Activated CD4-positive, alpha-beta T cell treated with anti-CD3 and anti-CD28 coated beads, Interleukin-2, amount 10 ng/mL, durations not matched to agents 24 days and 14 days (primary cell): ENCODE measurements at places on chromosomes 13 and 19. TPM values are rescaled to one million over a fixed set of nuclear protein-coding genes. Genes with fewer than 3 reads are reported as not detected.

The MIDN gene
- 72.3 and 82.4 TPM in 2 replicates for total RNA-seq

The CGB2 gene
- total RNA-seq: not detected in 2 replicates

The MPHOSPH8 gene
- 40.3 and 41.1 TPM in 2 replicates for total RNA-seq

The ZNF175 gene
- 8.5 and 10.2 TPM in 2 replicates for total RNA-seq

The LAIR1 gene
- total RNA-seq: 5.9 and 7.7 TPM in 2 replicates

The PSG2 gene
- not detected in 2 replicates for total RNA-seq

The TMEM86B gene
- 6.8 and 7.7 TPM in 2 replicates for total RNA-seq

The BRSK1 gene
- 5.9 and 7.9 TPM in 2 replicates for total RNA-seq

DNA sequence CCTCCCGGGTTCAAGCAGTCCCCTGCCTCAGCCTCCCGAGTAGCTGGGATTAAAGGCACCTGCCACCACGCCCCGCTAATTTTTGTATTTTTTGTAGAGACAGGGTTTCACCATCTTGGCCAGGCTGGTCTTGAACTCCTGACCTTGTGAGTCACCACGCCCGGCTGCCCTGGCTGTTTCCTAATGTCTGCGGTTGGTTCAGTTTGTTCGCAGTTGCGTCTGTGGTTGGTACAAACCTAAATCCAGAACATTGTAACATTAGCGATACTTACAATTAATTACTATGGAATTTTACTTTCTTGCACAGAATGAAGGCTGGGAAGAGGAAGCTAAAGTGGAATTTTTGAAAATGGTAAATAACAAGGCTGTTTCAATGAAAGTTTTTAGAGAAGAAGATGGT lies 38.1 kb downstream of the RNF17 start:
- H3K4me3 ChIP-seq: no peak overlapping the region
- DNase-seq: no peak
- no peaks in the 10 kb centered on the region for H3K4me1 ChIP-seq

- no peaks in the 10 kb centered on the region for H3K27me3 ChIP-seq
- H3K27ac ChIP-seq: peak overlapping the region; percentile 93
- peak overlapping the region; percentile 84 for H3K4me3 ChIP-seq
- DNase-seq: no peak
- H3K4me1 ChIP-seq: peaks cover 52% of the 10 kb centered on the region
Observed at GRCh38 chr13:114063545-114064449, 68.6 kb downstream of the RASA3 start.

DNA sequence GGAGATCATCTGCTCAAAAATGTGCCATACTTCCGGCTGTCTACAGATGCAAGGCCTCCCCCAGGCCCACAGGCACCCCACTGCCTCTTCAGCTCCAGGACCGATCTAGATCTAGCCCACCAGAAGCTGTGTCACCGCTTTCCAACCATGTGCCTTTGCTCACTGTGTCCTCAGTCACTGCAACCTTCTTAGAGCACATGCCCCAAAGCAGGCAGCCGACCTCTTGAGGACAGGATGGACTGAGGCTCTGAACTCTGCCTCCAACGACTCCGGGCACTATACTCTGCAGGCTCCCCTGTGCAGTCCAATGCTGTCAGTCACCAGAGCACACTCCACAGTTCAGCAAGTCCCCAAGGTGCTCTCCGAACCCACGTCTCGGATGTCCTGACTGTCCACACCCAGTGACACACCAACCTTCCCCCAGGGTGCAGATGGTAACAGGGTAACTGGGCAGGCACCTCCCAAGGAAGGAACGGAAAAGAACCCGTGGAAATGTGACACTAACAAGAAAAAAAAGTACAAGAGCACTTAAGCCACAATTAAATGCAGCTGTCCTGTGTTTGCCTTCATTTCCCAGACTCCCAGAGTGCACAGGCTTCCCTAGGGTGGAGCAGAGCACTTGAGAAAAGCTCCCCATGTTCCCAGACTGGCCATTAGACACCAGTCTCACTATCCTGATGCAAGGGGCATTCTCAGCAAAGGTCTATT lies 4.8 kb downstream of the STK24 start:
- peak; percentile 75 for DNase-seq
- H3K4me3 ChIP-seq: peak overlapping the region; percentile 80
- H3K27ac ChIP-seq: peak overlapping the region; percentile 90
- H3K4me1 ChIP-seq: peaks cover 76% of the 10 kb centered on the region
- no peaks in the 10 kb centered on the region for H3K27me3 ChIP-seq
- peaks cover 40% of the 10 kb centered on the region for H3K36me3 ChIP-seq

- H3K4me3 ChIP-seq: no peak within 1 kb of the TSS
- H3K36me3 ChIP-seq: no peaks in the 10 kb centered on the region
- no peak within 1 kb of the TSS for H3K27ac ChIP-seq
- peaks cover 21% of the 10 kb centered on the region for H3K27me3 ChIP-seq
- no peaks in the 10 kb centered on the region for H3K4me1 ChIP-seq
Observed at GRCh38 chr19:50854636-50855410, at the start of gene KLK3. TSS of gene KLK3 (plus strand) at chr19:50854915. CDS start at chr19:50854956, 41 bp downstream.

DNA sequence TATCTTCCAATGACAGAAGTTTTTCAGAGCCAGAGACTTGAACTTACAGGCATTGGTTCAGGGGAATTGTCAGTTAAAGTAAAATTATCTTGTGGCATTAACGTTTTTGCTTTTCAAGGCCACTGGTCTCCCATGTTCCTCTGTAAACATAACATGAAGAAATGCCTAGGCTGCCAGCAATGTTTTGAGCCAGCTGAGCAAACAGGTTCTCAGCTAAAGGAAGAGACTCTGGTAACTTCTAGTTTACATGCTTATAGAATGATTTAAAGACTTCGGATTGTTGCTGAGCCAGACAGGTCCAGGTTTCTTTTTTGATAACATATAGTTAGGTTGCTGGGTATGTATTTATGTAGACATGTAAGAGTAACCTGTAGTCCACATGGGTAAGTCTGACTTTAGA lies 35.7 kb downstream of the ZNF493 start:
- no peak for DNase-seq
- H3K27ac ChIP-seq: no peak overlapping the region
- H3K4me1 ChIP-seq: no peaks in the 10 kb centered on the region
- no peaks in the 10 kb centered on the region for H3K27me3 ChIP-seq
- H3K4me3 ChIP-seq: no peak overlapping the region

GRCh38 chr19:49987159-49987698 lies 26.3 kb upstream of the SIGLEC11 start:
- peak overlapping the region; percentile 23 for H3K27ac ChIP-seq
- no peak overlapping the region for H3K4me3 ChIP-seq
- peak; percentile 96 for DNase-seq
- H3K27me3 ChIP-seq: no peaks in the 10 kb centered on the region
- H3K4me1 ChIP-seq: peaks cover 12% of the 10 kb centered on the region

- no peaks in the 10 kb centered on the region for H3K27me3 ChIP-seq
- DNase-seq: no peak
- no peaks in the 10 kb centered on the region for H3K36me3 ChIP-seq
Observed at GRCh38 chr13:49314344-49314882, 66.7 kb downstream of the CDADC1 start.

GRCh38 chr13:100254002-100254401 lies 165.1 kb downstream of the PCCA start:
- H3K4me1 ChIP-seq: peaks cover 6% of the 10 kb centered on the region
- no peaks in the 10 kb centered on the region for H3K27me3 ChIP-seq
- H3K27ac ChIP-seq: no peak overlapping the region
- DNase-seq: no peak
- H3K4me3 ChIP-seq: no peak overlapping the region
- peaks cover 4% of the 10 kb centered on the region for H3K36me3 ChIP-seq

GRCh38 chr13:20389696-20390525 lies 135.7 kb downstream of the CRYL1 start:
- peaks cover 14% of the 10 kb centered on the region for H3K4me1 ChIP-seq
- DNase-seq: no peak
- no peaks in the 10 kb centered on the region for H3K36me3 ChIP-seq
- no peak overlapping the region for H3K27ac ChIP-seq
- no peak overlapping the region for H3K4me3 ChIP-seq

DNA sequence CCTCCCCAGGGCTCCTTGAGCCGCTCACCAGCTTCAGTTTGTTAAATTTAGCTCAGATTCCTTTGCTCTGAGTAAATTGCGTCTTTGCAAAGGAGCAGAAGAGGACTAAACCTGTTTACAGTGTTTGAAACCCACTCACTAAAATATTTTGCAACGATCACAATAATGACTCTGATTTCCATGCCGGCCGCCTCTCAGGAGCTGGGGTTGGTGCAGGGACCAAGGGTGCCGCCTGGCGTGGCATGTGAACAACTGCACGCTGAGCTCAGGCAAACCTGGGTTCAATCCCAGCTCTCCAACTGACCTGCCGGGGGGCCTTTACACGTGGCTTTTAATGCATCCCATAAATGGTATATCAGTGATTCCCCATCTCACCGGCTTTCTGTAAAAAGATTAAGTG lies 68.7 kb upstream of the CACNA1A start:
- H3K27ac ChIP-seq: no peak overlapping the region
- no peak overlapping the region for H3K4me3 ChIP-seq
- no peaks in the 10 kb centered on the region for H3K4me1 ChIP-seq
- H3K36me3 ChIP-seq: no peaks in the 10 kb centered on the region
- DNase-seq: no peak
- peaks cover 3% of the 10 kb centered on the region for H3K27me3 ChIP-seq

GRCh38 chr13:44296856-44297255 lies 76.8 kb upstream of the SERP2 start:
- peaks cover 1% of the 10 kb centered on the region for H3K27me3 ChIP-seq
- no peak overlapping the region for H3K27ac ChIP-seq
- H3K4me3 ChIP-seq: no peak overlapping the region
- no peak for DNase-seq
- peaks cover 29% of the 10 kb centered on the region for H3K4me1 ChIP-seq

GRCh38 chr13:19604306-19604705 lies 29.2 kb upstream of the MPHOSPH8 start:
- H3K36me3 ChIP-seq: peaks cover 2% of the 10 kb centered on the region
- H3K27ac ChIP-seq: no peak overlapping the region
- no peaks in the 10 kb centered on the region for H3K4me1 ChIP-seq
- H3K27me3 ChIP-seq: peaks cover 31% of the 10 kb centered on the region
- no peak for DNase-seq

GRCh38 chr19:14369399-14370168 lies 11.7 kb upstream of the ADGRE5 start:
- H3K27me3 ChIP-seq: no peaks in the 10 kb centered on the region
- H3K36me3 ChIP-seq: peaks cover 7% of the 10 kb centered on the region
- H3K27ac ChIP-seq: peak overlapping the region; percentile 100

DNA sequence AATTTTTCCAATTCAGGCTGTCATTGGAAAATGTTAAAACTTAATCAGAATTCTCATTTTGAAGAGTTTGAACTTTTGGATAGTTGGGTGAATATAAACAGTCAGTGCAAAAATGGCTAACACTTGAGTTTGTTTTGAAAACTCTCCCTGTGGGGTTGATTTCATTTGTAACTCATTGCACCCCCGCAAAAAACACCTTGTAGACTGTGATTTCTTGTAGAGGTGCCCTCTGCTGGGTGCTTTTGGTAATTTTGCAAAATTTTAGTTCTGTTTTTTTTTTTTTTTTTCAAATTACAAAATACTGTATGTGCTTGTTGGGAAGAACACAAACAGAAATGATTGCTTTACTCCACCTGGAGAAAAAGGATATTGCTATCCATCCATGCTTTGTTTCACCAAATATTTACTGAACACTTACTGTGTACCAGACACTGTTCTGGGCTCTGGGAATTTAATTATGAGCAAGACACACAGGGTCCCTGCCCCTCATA lies 28.2 kb upstream of the GPI start:
- H3K27ac ChIP-seq: peak overlapping the region; percentile 16
- no peaks in the 10 kb centered on the region for H3K27me3 ChIP-seq
- H3K4me1 ChIP-seq: peaks cover 3% of the 10 kb centered on the region
- no peak overlapping the region for H3K4me3 ChIP-seq

DNA sequence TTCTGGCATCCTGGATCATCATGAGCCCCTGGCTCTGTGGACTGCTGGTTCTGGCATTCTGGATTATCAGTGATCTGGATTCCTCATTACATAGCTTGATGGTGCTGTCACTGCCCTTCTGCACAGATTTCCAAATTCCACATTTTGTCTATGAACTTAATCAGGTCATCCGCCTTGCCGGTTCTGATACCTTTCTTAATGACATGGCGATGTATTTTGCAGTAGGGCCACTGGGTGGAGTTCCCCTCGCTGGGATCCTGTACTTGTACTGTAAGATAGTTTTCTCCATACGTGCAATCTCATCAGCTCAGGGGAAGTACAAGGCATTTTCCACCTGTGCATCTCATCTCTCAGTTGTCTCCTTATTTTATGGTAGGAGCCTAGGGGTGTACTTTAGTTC lies 24.4 kb upstream of the OR7C2 start:
- no peak overlapping the region for H3K4me3 ChIP-seq
- no peak overlapping the region for H3K27ac ChIP-seq
- H3K36me3 ChIP-seq: no peaks in the 10 kb centered on the region
- no peak for DNase-seq
- H3K4me1 ChIP-seq: no peaks in the 10 kb centered on the region
- no peaks in the 10 kb centered on the region for H3K27me3 ChIP-seq

- H3K27me3 ChIP-seq: peaks cover 9% of the 10 kb centered on the region
- H3K36me3 ChIP-seq: no peaks in the 10 kb centered on the region
- no peak overlapping the region for H3K4me3 ChIP-seq
- DNase-seq: no peak
Observed at GRCh38 chr13:48643159-48643558, 10.6 kb upstream of the CYSLTR2 start.

DNA sequence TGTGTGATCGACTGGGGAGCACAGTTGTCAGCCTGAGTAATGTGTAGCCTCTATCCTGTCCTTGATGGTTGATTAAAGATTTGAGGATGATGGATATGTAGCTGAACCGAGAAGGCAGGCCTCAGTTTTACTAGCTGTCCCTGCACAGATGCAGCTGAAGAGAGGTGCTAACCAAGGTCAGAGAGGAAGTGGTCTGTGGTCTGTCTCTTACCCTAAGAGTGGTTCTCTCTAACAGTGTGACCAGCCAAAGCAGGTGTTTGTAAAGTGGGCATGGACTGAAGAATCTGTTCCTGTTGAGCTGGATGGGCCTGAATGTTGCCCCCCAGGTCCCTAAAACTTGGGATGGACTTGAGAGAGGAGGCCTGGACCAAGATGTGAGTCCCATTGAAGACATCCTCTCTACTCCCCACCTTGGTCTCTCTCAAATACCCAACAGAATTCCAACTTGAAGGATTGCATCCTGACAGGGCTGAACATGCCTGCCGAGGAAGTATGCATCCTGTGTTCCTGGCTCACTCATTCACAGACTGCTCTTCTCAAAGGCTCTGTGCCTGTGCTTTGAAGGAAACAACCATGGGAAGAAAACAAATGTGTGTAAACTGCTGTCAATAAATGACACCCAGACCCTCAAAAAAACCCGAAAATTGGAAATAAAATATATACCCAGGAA lies 223.8 kb downstream of the MAB21L1 start:
- no peak for DNase-seq
- H3K4me1 ChIP-seq: peaks cover 2% of the 10 kb centered on the region
- no peak overlapping the region for H3K27ac ChIP-seq
- H3K27me3 ChIP-seq: no peaks in the 10 kb centered on the region

- no peak for DNase-seq
- no peaks in the 10 kb centered on the region for H3K4me1 ChIP-seq
- H3K36me3 ChIP-seq: no peaks in the 10 kb centered on the region
- peaks cover 7% of the 10 kb centered on the region for H3K27me3 ChIP-seq
- H3K27ac ChIP-seq: no peak overlapping the region
Observed at GRCh38 chr19:44824761-44825160, 15.9 kb downstream of the BCAM start.
